Right ventricle myocardium inferior (tissue), 1 donor: ENCODE measurements at places on chromosomes 1 and 21.

DNA sequence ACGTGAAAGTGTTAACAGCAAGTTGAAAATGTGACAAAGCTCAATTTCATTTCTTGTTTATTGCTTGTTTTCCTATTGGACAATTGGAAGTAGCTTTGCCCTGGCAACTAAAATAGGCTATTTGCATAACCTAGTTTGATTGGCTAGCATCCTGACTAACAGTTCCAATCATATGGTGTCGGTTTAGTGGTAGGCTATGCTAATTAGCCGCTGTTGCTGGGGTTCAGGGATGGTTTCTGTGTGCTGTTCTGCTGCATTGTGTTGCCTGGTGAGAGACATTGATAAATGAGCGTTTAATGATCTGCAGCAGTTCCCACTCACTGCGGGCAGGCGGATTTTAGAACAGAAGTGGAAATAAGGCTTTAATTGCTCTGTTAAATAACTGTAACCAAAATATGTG is 68.5 kb downstream of the DYRK1A start:
- DNase-seq = no peak

GRCh38 chr1:20633190-20634064 is at the start of gene PINK1:
PINK1 (plus strand) TSS chr1:20633458; CDS start chr1:20633549, 91 bp downstream.
- peak; percentile 94 for DNase-seq

GRCh38 chr1:204331847-204332487 is 27.8 kb downstream of the PLEKHA6 start:
- DNase-seq = no peak

GRCh38 chr1:166489356-166489669 is 322.5 kb upstream of the FAM78B start:
- DNase-seq = no peak

DNA sequence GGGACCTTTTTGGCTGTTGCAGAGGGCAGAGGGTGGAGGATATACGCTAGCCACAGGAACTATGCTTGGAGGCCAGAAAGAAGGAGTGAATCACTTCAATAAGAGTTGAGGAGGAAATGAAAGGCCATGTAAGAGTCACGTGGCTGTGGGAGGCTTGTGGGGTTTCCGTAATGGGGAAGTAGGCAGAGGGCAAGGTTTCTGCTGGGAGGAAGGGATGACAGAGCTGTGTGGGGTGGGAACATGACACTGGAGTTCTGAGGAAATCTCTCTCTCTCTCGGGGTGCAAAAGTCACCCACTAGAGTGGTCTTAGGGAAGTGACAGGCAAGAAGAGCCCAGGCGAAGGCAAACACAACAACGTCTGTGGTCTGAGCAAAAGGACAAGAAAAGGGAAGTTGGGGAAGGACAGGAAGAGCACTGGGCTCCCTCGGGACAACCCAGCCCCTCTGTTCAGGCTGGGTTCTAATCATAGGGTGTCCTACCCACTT is 3.9 kb upstream of the CD1C start:
- peak; percentile 75 for DNase-seq

GRCh38 chr1:83626603-83627002 is 372.3 kb downstream of the TTLL7 start:
- no peak for DNase-seq

DNA sequence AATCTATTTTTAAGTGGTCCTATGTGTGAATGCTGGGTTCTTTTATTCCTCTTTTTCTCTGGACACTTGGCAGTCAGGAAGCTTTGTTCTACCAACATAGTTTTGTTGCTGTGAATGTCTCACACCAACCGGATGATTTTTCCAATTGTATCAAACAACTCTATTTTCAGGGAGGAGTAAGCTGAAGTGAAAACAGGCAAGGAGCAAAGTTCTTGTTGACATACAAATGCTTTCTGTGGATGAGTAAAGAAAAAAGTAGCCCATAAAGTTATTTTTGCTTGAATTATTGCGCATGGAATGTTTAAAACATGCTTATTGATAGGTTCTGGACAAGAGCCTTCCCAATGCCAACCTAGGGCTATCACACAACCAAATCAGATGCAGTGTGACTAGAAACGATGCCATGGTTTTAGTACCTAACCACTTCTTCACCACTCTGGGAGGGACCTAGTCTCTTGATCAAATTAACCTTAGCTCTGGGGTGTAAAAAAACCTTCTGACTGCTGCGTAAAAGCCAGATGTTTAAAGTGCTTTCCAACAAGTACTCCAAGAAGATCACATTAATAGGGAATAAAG is 4.5 kb downstream of the IER5 start:
- DNase-seq = no peak

DNA sequence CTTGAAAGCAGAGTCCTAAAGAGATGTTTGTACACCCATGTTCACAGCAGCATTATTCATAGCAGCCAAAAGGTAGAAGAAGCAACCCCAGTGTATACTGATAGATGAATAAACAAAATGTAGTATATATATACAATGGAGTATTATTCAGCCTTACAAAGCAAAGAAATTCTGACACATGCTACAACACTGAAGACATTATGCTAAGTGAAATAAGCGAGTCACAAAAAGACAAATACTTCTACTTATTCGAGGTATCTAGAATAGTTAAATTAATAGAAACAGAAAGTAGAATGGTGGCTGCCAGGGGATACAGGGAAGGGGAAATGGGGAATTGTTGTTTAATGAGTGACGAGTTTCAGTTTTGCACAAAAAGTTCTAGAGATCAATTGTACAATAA is 23.5 kb downstream of the COP1 start:
- no peak for DNase-seq

GRCh38 chr1:29754573-29755375 is 518.5 kb downstream of the PTPRU start:
- no peak for DNase-seq

- DNase-seq = no peak
Observed at GRCh38 chr1:232984577-232985425, 34.4 kb downstream of the NTPCR start.

DNA sequence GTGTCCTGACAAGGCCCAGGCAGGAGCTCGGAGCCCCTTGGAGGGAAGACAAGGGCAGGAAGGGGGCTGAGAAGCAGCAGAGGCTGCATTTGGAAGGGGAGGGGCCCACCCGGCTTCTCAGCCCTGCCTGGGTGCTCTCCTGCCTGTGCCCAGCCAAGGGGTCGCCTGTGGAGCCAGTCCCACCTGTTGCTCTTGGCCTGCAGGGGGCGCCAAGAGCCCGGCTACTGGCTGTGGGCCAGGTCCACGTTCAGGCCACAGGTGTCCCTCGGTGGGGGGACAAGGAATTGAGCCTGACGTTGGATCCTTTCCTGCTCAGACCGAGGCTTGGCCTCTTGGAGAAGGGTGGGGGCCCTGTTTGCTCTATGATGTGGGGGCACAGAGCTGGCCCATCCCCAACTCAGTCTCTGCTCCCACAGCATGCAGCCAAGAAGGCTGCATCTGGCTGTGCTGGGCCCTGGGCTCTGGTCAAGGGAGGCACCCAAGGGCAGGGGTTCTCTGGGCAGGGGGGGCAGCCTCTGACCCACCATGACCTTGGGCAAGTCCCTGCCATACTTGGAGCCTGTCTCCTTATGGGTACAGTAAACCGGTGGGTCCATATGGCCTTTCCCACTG is 10.9 kb downstream of the WNT4 start:
- no peak for DNase-seq

- peak; percentile 82 for DNase-seq
Observed at GRCh38 chr1:193111641-193112090, 6.5 kb upstream of the GLRX2 start.

DNA sequence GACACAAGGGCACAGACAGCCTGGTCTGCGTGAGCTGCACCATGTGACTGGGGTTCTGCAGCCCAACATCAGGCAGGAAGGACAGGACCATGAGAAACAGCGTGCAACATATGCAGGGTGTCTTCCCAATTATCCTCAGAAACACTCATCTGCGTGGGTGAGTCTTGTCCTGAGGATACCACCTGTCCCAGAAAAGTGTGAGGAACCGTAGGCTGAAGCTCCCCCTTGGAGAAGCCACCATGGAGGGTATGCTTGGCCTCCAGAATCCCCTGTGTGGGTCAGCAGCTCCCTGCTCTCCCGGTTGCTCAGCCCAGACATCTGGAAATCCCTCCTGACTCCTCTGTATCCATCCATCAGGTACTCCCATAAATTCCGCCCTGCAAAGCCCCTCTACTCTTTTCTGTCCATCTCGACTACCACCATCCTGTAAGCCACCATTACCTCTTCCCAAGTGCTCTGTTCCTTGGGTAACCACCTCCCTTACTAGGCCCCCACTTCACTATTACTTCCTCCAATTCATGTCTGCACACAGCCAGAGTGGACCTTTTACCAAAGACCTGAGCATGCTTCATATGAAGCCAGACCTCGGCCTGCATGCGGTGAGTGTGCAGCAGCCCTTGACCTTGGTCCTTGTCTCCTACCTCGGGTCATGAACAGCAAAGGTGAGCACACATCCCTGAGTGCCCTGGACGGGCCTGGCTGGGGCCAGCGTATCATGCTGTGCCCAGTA is 33.0 kb downstream of the ETS2 start:
- no peak for DNase-seq

DNA sequence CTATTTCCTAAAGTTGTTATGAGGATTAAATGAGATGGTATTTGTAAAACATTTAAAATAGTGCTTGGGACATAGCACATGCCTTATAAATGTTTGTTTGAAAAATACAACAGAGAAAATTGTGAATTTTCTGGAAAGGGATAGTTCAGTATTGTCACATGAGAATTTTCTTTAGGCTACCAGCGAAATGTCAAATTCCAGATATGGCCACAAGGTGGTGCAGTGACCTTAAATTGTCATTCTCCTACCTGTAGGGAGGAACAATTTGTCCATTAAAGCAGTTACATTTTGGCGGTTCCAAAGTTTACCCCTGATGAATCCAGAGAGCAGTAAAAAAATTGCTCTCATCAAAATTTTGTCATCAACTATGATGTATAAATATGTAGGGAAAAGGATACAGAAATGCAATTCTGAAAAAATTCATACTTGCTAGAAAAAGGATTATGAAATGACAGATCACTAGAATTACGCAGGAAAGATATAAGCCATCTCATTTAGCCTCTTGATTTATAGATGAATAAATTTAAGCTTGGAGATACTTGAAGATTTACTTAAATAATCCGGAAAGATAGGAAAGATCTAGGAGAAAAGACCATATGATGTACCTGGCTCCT is 50.2 kb upstream of the TSHB start:
- no peak for DNase-seq

DNA sequence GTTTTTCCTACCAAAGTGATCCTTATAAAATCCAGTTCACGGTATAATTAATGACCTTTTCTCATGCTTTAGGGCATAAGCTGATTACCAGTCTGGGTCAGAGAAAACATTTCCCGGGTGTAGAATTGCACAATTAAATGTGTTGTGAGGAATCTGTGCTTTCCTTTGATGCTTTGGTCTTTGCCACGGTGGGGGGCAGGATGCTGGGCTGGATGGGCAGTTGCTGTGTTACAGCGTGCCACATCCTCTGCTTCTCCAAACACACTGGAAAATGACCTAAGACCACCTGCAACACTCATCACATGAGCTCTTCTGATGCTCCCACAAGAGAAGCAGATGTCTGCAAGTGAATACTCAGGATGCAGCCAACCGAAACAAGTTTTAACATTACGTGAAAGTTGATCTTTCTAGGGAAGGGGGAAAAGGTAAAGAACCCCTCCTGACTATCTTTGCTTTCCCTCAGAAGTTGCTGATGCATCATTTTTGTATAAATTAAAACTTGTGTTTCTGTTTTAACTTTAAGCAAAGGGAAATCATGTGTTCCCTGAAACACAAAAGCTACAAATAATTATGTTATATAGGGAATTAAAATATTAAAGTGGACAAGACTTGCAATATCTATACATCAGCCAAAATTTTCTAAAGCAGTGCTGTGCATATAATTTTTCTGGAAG is 515.3 kb upstream of the NR5A2 start:
- no peak for DNase-seq

- no peak for DNase-seq
Observed at GRCh38 chr1:56688522-56689026, 43.5 kb downstream of the PRKAA2 start.

DNA sequence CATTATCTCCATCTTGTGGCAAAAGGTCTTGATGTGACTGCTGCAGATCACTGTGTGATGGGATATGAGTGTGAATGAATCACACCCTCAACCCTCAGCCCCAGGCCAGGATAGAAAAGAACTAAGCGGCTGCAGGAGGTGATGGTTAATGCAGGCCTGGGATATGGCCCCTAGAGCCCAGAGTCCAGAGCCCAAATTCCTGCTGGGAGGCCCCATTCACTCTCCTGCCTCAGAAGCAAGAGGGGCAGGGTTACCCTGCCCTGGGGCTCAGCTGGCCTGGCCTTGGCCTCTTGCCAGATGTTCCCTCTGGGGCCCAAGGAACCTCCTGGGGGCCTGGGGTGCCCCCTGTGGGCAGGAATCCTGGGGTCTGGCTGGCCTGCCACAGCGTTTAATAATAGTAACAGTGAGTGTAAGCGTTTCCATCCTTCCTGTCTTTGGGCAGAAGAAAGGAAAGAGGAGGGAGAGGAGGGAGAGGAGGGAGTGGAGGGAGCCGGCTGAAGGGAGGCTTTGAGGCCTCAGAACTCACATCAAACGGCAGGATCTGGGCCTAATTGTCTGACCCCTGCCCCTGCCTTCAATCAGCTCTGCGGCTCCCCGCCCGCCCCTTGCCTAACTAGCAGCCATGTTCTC is 26.2 kb downstream of the DMAP1 start:
- DNase-seq = no peak
